ENCODE measurements at places on chromosomes 2 and 18. TPM values are rescaled to one million over a fixed set of nuclear protein-coding genes. Genes with fewer than 3 reads are reported as not detected.

Gene RTP5
- 0.12 TPM for polyA plus RNA-seq

Gene SULT1C2
- polyA plus RNA-seq = 1.3 TPM

Gene SKOR2
- not detected for polyA plus RNA-seq

Gene HOXD12
- not detected for polyA plus RNA-seq

Gene GPR55
- polyA plus RNA-seq = 0.14 TPM

Gene HAAO
- 25.2 TPM for polyA plus RNA-seq

Gene LANCL1
- 46.5 TPM for polyA plus RNA-seq

Gene MC2R
- polyA plus RNA-seq = 0.13 TPM

- no peak for DNase-seq
These were observed 15.7 kb downstream of the ZEB2 start for GRCh38 chr2:144504218-144504641.

- no peak for DNase-seq
These were observed 98.2 kb upstream of the DTNA start for GRCh38 chr18:34611904-34612303.

- DNase-seq = no peak
These were observed 71.2 kb upstream of the DOCK10 start for GRCh38 chr2:225113371-225114015.

DNA sequence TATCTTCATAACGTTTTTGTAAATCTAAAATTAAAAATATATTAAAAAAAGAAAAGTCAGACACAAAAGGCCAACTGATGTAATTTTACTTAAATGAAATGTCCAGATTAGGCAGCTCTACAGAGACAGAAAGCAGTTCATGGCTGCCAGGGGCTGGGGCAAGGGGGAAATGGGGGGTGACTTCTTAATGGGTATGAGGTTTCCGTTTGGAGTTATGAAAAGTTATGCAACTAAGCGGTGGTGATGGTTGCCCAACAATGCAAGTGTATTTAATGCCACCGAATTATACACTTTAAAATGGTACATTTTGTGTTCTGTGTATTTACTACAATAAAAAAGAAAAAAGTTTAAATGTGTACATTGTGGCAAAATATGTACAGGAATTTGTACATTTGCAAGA is 70.2 kb upstream of the TEX51 start:
- DNase-seq = no peak

DNA sequence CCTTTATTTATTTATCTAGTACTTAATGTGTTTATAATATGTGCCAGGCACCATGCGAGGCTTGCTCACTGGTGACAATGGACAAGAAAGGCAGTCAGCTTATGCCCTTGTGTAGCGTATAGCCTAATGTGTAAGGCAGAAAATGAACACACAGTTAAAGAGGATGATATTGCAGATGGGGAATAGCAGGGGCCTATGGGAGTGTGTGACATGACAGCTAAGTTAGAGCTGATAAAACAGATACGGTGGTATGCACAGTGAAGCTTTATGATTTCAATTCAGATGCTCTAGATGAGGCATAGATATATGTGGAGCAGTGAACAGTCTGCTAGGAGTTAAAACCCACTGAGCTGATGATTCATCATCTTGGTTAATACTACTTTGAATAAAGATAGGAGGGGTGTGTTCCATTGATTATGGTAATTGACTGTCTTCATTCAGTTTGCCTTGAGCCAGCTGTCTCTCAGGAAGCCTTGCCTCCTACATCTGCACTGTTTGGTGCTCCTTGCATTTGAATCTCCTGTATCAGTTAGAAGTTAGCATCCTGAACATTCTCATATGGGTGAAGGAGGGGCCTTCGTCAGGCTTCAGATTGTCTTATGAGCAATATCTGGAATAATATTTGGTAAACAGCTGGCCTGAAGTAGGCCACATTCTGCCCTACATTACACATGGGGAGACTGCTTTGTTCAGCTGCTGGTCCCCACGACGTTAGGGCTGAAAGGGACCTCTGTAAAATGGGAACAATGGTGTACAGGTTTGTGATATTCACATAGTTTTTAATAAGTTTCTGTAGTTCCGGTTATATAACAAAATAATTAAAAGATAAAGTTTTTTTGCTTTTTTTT is 13.2 kb downstream of the MAP4K4 start:
- no peak for DNase-seq

DNA sequence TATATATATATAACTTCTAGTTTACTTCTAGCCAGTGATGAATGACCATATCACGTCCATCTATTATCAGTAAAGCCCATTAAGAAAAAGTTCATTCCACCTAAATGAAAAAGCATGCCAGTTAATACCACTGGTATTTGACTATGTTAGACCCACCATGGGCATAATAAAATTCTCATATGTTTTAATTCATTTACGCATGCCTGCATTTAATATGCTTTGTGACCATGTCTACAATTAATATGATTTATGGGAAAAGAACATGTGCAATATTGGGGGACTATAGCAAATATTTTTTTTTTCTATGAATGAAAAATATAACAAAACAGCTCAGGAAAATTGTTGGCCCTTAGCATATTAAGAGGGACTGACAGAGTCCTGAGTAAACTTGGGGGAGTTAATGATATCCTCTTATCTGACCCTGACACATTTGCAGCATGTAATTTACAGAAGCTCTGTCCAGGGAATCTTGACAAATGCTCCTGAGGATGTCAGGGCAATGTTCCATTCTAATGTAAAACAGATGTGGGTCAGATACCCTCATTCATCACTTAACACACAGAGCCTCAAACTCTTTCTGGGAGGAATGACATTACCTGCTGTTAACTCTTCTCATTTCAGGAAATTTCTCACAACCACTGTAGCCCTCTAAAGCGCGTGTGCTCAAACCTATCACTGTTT is 90.6 kb downstream of the PAX3 start:
- no peak for DNase-seq

DNA sequence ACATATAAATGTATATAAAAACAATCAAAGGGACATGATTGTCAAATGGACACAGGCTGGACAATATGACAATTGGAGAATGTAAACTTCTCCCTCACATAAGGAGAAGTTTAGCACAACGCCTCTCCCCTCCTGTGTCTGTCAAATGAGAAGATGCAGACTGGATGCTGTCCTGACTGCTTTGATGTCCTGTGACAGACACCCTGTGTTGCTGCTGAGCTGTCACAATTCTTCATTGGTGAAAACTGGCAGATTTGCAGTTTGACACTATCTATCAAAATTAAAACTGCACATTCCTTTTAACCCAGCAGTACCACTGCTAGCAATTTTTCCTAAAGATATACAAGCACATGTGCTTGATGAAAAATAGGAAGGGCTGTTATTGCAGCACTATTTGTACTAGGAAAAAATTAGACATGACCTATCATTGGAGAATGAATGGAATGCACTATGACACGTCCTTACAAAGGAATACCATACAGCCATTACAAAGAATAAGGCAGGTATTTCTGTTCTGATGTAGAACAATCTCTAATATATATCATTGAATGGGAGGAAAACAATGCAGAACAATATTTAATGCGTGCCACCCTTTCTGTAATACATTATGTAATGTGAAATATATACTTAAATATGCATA is 12.4 kb downstream of the DPYSL5 start:
- no peak for DNase-seq

DNA sequence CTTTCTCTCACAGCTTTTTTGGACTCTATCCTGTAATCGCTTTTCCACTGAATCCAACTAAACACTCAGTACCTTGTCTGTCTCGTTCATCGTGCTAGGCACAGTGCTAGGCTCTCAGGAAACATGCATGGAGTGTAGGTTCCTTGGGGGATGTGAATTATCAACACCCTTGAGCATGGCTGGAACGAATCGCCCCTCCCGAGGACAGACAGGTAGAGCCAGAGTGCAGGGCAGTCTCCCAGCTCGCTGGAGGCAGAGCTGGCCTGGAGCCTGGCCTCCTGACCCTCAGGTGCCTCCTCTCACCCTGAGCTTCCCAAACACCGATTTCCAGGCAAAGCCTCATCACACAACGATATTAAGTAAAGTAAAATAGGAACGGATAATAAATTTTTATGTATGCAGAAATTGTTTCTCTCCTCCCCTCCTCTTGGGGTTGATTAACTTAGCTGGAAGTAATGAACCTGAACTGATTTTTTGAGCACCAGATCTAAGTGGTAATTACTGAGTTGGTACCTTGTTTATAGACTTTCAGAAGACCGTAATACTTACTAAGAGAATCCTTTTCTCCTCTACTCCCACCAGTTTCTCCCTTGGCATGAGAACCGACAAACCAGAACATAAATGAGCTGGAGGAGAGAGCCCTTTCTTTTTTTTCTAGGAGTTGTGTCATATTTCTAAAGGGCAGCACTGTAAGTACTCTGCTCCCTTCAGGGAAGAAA is 90.5 kb downstream of the MSH2 start:
- DNase-seq = no peak

DNA sequence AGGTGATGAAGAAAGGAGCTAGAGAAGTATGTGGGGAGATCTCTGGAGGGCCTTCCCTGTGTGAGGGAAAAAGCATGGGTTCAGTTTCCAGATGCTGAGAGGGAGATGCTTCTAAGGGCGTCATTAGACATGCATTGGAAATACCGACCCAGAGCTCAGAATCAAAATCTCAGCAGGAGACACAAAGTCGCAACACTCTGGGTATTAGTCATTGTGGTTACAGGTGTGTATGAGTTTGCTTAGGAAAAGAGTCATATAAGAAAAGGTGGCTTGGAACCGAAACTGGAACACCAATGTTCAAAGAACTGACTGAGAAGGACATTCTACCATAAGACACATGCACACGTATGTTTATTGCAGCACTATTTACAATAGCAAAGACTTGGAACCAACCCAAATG is 477.1 kb downstream of the FBXO15 start:
- no peak for DNase-seq

- peak; percentile 75 for DNase-seq
These were observed 4.0 kb downstream of the ID2 start for GRCh38 chr2:8685697-8686358.

DNA sequence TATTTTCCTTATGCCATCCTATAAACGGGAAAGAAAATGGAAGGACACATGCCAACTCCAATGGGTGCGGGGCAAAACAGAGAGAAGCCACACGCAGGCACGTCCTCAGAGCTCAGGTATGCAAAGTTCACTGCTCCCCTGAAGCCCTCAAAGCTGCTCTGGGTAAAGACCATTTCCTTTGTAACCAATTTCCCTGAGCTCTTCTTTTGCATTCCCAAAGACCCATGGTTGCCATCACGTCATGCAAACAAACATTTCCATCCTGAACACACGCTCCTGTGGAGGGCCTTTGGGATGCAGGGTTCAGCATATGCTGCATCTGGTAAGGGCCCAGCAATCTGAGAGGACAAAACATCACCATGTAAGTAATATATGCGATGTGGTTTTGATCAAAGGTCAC is 69.4 kb downstream of the EMILIN2 start:
- no peak for DNase-seq

- DNase-seq = no peak
These were observed 79.1 kb downstream of the TTC27 start for GRCh38 chr2:32706815-32707579.
